WTC11 (cell line): ENCODE measurements at places on chromosomes 3 and 15. TPM values are rescaled to one million over a fixed set of nuclear protein-coding genes. Genes with fewer than 3 reads are reported as not detected.

GRCh38 chr3:47370887-47371697 lies 9.7 kb upstream of the PTPN23 start:
- H3K27me3 ChIP-seq: no peaks in the 10 kb centered on the region; the same call in 1 of the 2 replicates
- no peak overlapping the region; the same call in 1 of the 2 replicates for H3K4me3 ChIP-seq
- H3K36me3 ChIP-seq: no peaks in the 10 kb centered on the region
- peak; percentile 57 for DNase-seq

GRCh38 chr3:104642827-104643226 lies 723.9 kb upstream of the ALCAM start:
- DNase-seq: no peak
- H3K36me3 ChIP-seq: peaks cover 10% of the 10 kb centered on the region; the same call in 1 of the 2 replicates
- H3K4me1 ChIP-seq: no peaks in the 10 kb centered on the region
- no peaks in the 10 kb centered on the region for H3K27me3 ChIP-seq
- H3K4me3 ChIP-seq: no peak overlapping the region
- H3K27ac ChIP-seq: no peak overlapping the region

Gene TP63
- 0.09 TPM in 1 of 3 replicates, not detected in the others for total RNA-seq

Gene CPNE9
- total RNA-seq: 3.2 to 6.6 TPM (median 6.0 TPM) in 3 replicates

DNA sequence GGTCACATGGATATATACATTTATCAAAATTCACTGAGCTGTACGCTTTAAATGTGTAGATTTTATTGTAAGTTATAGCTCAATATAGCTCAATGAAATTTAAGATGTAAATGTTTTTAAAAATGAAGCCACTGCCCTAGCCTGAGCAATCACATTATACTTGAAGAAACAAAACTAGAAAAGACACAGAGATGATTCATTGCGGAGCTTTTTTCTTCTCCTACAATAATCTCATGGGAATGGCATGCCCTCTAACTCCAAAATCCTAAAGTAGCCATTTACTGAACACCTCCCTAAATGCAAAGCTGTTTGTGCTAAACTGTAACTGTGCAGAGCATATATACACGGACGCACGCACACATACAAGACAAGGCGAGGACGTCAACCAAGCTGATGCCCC lies 84.2 kb downstream of the MYO9A start:
- no peak overlapping the region for H3K4me3 ChIP-seq
- peaks cover 13% of the 10 kb centered on the region for H3K36me3 ChIP-seq
- H3K27ac ChIP-seq: no peak overlapping the region
- H3K4me1 ChIP-seq: no peaks in the 10 kb centered on the region
- DNase-seq: no peak

Gene PKM
- 858 to 1,399 TPM (median 1,351 TPM) in 3 replicates for total RNA-seq

- no peak overlapping the region for H3K27ac ChIP-seq
- H3K4me3 ChIP-seq: no peak overlapping the region
- peaks cover 23% of the 10 kb centered on the region for H3K4me1 ChIP-seq
- DNase-seq: no peak
Measured at GRCh38 chr3:184896336-184896735, 84.4 kb downstream of the VPS8 start.

DNA sequence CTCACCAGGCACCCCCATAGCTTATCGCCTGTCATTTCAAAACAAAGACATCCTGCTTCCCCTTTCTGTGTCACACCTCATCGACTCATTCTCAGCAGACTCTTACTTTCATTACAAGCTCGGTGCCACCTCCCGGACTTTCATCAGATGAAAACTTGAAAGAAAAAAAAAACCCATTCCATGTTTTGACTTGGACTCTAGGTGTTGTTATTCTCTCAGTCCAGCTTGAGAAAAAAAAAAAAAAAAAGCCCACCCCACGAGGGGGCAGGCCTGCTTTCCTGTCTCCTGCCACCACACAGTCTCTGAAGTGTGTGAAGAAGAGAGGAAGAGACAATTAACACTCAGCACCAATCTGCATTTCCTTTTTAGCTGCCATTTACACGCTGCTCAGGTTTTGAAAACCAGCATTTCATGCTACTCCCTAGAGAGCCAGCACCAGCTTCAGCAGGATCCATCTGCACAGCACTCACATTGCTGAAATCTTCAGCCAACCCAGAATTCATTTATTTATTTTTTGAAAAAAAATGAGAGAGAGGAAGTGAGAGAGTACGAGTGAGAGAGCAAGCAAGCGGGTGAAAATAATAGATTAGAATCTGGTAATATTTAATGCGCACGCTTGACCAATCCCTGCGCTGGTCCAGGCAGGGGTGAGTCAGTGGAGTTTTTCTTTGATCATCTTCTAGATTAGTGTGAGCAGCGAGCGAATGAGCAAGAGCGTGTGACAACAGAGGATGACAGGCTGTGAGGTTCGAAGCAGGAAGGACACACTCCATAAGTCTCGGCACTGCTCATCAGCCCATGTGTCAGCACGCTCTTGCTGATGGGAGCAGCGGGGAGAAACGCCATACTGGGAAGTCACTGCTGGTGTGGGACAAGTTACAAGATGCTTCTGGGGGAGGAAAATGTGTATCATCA lies 23.5 kb downstream of the ZNF80 start:
- no peaks in the 10 kb centered on the region for H3K36me3 ChIP-seq
- H3K27ac ChIP-seq: 0 out of 2 replicates have a peak overlapping the region, but pooled peaks have one; percentile 14
- H3K4me3 ChIP-seq: no peak overlapping the region
- H3K27me3 ChIP-seq: peaks cover 2% of the 10 kb centered on the region
- DNase-seq: no peak

Gene THAP10
- 2.6 to 3.6 TPM (median 3.4 TPM) in 3 replicates for total RNA-seq

Gene CNTN3
- 0.14 to 0.17 TPM (median 0.14 TPM) in 3 replicates for total RNA-seq

Gene TCAIM
- 14.8 to 18.9 TPM (median 16.6 TPM) in 3 replicates for total RNA-seq

GRCh38 chr3:128462931-128463330 lies 3.8 kb downstream of the DNAJB8 start:
- no peak overlapping the region for H3K4me3 ChIP-seq
- H3K27ac ChIP-seq: no peak overlapping the region
- peaks cover 36% of the 10 kb centered on the region for H3K27me3 ChIP-seq
- H3K36me3 ChIP-seq: no peaks in the 10 kb centered on the region
- DNase-seq: no peak

DNA sequence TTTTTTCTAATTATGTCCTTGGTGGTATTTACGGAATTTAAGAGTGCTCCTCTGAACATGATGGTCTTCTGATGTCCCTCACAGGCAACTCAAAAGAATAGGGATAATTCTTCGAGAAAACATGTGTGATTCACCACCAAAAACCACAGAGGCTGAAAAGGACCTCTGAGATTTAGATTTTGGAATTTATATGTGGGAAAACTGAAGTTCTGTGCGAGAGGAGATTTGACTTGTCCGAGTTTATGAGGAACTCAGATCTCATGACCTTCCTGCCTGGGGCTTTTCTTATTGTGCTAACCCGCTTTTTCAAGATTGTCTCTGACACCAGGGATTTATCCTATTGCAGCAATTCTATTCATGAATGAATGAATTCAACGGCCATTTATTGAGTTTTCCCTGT lies 142.4 kb downstream of the FAM43A start:
- no peak overlapping the region for H3K4me3 ChIP-seq
- no peaks in the 10 kb centered on the region for H3K36me3 ChIP-seq
- H3K27me3 ChIP-seq: no peaks in the 10 kb centered on the region
- H3K4me1 ChIP-seq: no peaks in the 10 kb centered on the region

GRCh38 chr3:37031096-37031682 lies 37.9 kb downstream of the MLH1 start:
- H3K4me1 ChIP-seq: no peaks in the 10 kb centered on the region
- DNase-seq: no peak
- H3K36me3 ChIP-seq: peaks cover 62% of the 10 kb centered on the region
- H3K4me3 ChIP-seq: no peak overlapping the region

Gene IL17RE
- 3.0 to 4.2 TPM (median 4.0 TPM) in 3 replicates for total RNA-seq

- no peak for DNase-seq
- no peaks in the 10 kb centered on the region for H3K27me3 ChIP-seq
- H3K4me1 ChIP-seq: no peaks in the 10 kb centered on the region
- H3K4me3 ChIP-seq: no peak overlapping the region
Measured at GRCh38 chr3:10683106-10683505, 132.9 kb upstream of the SLC6A11 start.

- no peaks in the 10 kb centered on the region for H3K27me3 ChIP-seq
- no peak overlapping the region for H3K4me3 ChIP-seq
- H3K27ac ChIP-seq: no peak overlapping the region
- no peaks in the 10 kb centered on the region for H3K36me3 ChIP-seq
- DNase-seq: no peak
Measured at GRCh38 chr15:42716125-42716524, 20.8 kb downstream of the CDAN1 start.

GRCh38 chr3:137335478-137335877 lies 377.7 kb downstream of the IL20RB start:
- H3K27me3 ChIP-seq: no peaks in the 10 kb centered on the region; the same call in 1 of the 2 replicates
- DNase-seq: no peak
- no peak overlapping the region for H3K4me3 ChIP-seq
- H3K4me1 ChIP-seq: no peaks in the 10 kb centered on the region

DNA sequence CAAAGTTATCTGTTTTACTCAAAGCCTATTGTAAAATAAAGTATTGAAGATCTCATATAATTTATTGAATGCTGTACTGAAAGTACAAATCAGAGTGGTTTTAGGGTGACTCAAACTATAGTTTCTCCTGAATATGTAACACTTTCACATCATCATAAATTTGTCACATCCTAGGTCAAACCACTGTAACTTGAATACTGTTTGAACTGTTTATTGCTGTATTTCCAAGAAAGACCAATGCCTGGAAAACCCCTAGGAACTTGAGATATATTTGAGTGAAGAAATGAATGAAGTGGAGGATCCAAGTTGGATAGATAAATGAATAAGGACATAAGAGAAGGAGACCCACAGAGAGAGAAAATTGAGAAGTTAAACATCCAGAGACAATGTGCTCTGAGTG lies 348.2 kb downstream of the GRM7 start:
- H3K36me3 ChIP-seq: no peaks in the 10 kb centered on the region
- H3K4me1 ChIP-seq: peaks cover 18% of the 10 kb centered on the region
- no peak overlapping the region for H3K27ac ChIP-seq
- no peak for DNase-seq
- H3K27me3 ChIP-seq: no peaks in the 10 kb centered on the region
- no peak overlapping the region for H3K4me3 ChIP-seq

- H3K27me3 ChIP-seq: no peaks in the 10 kb centered on the region
- 0 out of 2 replicates have a peak, but pooled peaks cover 3% of the 10 kb centered on the region for H3K36me3 ChIP-seq
- H3K4me1 ChIP-seq: no peaks in the 10 kb centered on the region; the same call in 1 of the 2 replicates
- no peak overlapping the region for H3K27ac ChIP-seq
Measured at GRCh38 chr15:28903555-28903954, 17.8 kb downstream of the APBA2 start.

Gene PDCD7
- 23.5 to 25.4 TPM (median 25.4 TPM) in 3 replicates for total RNA-seq

DNA sequence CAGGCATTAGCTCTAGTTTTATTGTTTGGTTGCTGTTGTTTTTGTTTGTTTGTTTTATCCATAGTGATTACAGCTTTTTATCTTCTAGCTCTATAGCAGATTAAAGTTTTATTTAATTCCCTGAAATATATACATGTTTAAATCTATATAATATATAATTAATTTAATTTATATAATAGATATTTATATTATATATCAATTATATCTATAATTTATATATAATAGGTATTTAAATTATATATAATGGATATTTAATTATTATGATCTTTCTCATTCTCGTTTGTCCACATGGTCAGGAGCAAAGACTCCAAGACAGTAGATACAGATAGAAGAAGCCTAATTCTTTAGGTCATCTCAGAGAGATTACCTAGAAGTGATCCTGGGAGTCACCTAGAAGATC lies 238.8 kb upstream of the GPR149 start:
- H3K27me3 ChIP-seq: no peaks in the 10 kb centered on the region
- H3K36me3 ChIP-seq: no peaks in the 10 kb centered on the region
- no peak overlapping the region for H3K27ac ChIP-seq
- H3K4me1 ChIP-seq: peaks cover 8% of the 10 kb centered on the region
- no peak overlapping the region for H3K4me3 ChIP-seq

- peaks cover 10% of the 10 kb centered on the region for H3K27me3 ChIP-seq
- peak overlapping the region; percentile 16 for H3K4me3 ChIP-seq
- H3K36me3 ChIP-seq: no peaks in the 10 kb centered on the region
- peak overlapping the region; percentile 99 for H3K27ac ChIP-seq
- H3K4me1 ChIP-seq: peaks cover 93% of the 10 kb centered on the region
Measured at GRCh38 chr3:193813501-193813830, 220.5 kb downstream of the OPA1 start.

GRCh38 chr3:15634671-15635070 lies 33.1 kb downstream of the BTD start:
- peaks cover 2% of the 10 kb centered on the region; the same call in 1 of the 2 replicates for H3K27me3 ChIP-seq
- no peak for DNase-seq
- peaks cover 66% of the 10 kb centered on the region for H3K4me1 ChIP-seq
- peaks cover 4% of the 10 kb centered on the region; the same call in 1 of the 2 replicates for H3K36me3 ChIP-seq

- peak within 1 kb of the TSS; percentile 88 for H3K4me3 ChIP-seq
- peaks cover 72% of the 10 kb centered on the region for H3K4me1 ChIP-seq
- DNase-seq: peak; percentile 84
- peak within 1 kb of the TSS; percentile 96 for H3K27ac ChIP-seq
- H3K36me3 ChIP-seq: peaks cover 7% of the 10 kb centered on the region; the same call in 1 of the 2 replicates
Measured at GRCh38 chr3:124887177-124887931, at the start of gene ITGB5. ITGB5 (minus strand) TSS chr3:124887365; CDS start chr3:124887000, 365 bp downstream.

- no peak overlapping the region for H3K27ac ChIP-seq
- no peak for DNase-seq
- peaks cover 30% of the 10 kb centered on the region for H3K4me1 ChIP-seq
Measured at GRCh38 chr3:107641572-107642307, 119.0 kb downstream of the BBX start.

GRCh38 chr15:81789403-81789802 lies 256.4 kb downstream of the MEX3B start:
- H3K4me1 ChIP-seq: peaks cover 24% of the 10 kb centered on the region
- no peaks in the 10 kb centered on the region for H3K27me3 ChIP-seq
- peak overlapping the region; percentile 14; the same call in 1 of the 2 replicates for H3K27ac ChIP-seq
- peaks cover 20% of the 10 kb centered on the region for H3K36me3 ChIP-seq

Gene ITIH1
- total RNA-seq: 0.26 to 0.69 TPM (median 0.50 TPM) in 3 replicates

DNA sequence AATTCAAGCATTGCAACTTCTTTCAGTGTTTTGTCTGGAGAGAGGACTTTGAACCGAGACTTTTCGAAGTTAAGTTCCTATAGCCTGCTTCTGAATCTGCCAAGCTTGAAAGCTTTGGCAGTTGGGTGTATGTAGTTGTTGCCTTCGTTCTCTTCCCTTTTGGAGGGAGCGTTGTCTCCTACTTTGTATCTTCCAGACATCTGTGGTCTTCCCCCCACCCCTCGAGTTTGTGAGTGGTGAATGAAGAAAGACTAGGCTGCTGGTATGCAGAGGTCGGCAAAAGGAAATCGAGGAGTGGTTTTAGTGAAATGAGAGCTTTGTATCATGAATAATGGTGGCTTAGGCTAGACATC lies 1.3 kb downstream of the CTNNB1 start:
- peaks cover 50% of the 10 kb centered on the region for H3K4me1 ChIP-seq
- H3K4me3 ChIP-seq: peak overlapping the region; percentile 84
- H3K27me3 ChIP-seq: no peaks in the 10 kb centered on the region
- no peaks in the 10 kb centered on the region for H3K36me3 ChIP-seq
- no peak for DNase-seq

GRCh38 chr3:160008961-160009360 lies 20.3 kb downstream of the IL12A start:
- H3K4me1 ChIP-seq: no peaks in the 10 kb centered on the region
- H3K4me3 ChIP-seq: no peak overlapping the region
- H3K27me3 ChIP-seq: no peaks in the 10 kb centered on the region
- no peak overlapping the region for H3K27ac ChIP-seq
- no peak for DNase-seq
- no peaks in the 10 kb centered on the region for H3K36me3 ChIP-seq
